Caki2 (cell line): ENCODE measurements at places on chromosomes 1 and 21. TPM values are rescaled to one million over a fixed set of nuclear protein-coding genes. Genes with fewer than 3 reads are reported as not detected.
A peak's percentile ranks its signal among the peaks of the same experiment; 100 is the strongest.

IFNLR1 gene
- total RNA-seq, result 0.17 and 4.1 TPM in 2 replicates

- no peak for DNase-seq
These were observed 96.2 kb downstream of the GALNT2 start for GRCh38 chr1:230163205-230163604.

RGSL1 gene
- total RNA-seq, result not detected in 2 replicates

DNA sequence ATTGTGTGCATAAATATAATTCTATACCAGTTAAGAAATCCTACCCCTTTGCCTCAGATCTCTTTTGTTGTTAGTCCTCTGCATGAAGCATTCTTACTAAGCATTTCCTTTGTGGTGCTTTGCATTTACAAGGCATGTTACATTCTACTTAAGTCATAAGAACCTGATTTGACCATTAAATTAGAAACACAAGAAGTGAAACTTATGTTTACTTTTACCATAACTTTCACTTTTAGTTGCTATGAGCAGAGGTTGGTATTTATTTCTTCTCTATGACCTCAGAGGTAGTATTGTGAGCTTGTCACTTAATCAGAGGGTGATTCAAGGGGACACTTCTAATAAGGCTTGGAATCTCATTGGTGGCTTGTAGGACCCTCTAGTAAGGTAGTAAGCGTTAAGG lies 9.0 kb downstream of the FAM20B start:
- DNase-seq, result peak; percentile 15

DNA sequence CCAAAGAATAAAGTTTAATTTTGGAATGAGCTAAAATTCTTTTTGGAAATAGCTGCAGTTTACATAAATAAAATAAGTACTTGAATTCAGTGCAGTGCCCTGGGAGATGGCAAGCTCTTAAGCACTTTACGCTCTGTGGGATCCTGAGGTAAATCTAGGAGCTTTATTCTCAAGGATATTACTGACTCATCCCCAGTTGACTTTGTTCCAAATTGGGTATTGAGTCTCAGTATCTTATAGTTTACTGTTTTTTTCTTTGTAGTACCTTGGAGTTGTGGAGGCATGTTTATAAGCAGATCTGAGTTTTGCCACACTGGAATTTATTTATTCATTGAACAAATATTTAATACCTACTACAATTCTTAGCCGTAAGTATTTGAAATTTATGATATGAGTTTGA lies 27.4 kb upstream of the HRNR start:
- DNase-seq, result no peak

TTC22 gene
- not detected in 2 replicates for total RNA-seq

DNA sequence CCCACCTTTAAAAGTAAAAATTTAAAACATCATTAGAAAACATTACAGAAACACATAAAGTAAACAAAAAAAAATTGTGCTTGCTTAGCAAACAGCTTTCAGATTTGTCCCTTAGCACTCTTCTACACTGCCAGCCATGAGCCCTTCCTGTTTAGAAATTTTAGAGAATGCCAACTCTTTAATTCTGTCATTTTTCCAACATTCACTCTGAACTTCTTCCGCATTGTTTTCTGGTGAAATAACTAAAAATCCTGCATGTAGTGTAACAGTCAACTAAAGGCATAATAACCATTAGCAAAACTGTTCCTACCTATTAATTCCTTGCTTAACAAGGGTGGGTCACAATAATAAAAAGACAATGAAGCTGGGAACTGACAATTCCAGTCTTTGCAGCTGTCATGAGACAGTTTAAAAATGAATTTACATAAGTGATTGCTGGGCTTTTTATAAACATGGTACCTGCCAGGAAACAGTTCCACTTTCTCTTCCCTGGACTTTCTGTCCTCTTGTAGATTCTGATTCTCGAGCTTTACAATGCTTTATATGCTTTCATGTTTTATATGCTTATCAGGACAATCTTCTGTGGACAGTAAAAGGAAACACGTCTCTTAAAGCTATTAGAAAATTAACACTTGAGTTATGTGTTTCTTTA lies 19.0 kb downstream of the GNG12 start:
- no peak for DNase-seq

SLC35A3 gene
- 12.4 and 13.4 TPM in 2 replicates for total RNA-seq

- no peak for DNase-seq
These were observed 7.2 kb upstream of the MMP23B start for GRCh38 chr1:1624443-1625403.

DNA sequence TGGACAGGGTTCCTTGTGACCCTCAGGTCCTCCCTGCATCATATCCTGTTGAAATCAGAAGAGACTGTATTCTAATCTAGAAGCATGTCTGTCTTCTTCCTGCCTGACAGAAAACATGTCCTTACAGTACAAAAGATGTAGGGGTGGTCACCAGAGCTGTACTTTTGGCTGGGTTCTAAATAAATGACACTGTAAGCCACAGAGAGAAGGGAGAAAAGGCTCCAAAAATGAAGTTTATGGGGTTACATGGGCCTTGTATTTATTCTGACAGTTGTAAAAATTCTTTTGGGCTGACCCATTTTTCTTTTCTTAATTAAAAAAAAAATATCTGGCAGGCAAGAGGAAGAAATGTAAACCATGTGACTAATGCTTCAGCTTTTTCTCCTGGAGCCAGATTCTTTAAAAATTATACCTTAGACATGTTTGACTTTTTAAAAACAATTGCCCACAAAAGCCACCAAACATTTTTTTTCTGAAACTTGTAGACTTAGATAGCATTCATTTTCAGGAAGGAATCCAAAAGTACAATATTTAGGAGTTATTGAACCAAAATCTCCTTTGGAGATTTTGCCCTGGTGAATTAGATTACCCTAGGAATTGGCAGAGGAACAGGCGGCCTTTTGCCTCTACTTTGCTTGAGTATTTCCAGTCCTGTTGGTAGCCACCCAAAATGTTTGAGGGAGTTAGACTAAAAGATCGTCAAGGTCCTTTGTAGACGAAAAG lies 17.1 kb downstream of the RGL1 start:
- DNase-seq, result no peak

DNA sequence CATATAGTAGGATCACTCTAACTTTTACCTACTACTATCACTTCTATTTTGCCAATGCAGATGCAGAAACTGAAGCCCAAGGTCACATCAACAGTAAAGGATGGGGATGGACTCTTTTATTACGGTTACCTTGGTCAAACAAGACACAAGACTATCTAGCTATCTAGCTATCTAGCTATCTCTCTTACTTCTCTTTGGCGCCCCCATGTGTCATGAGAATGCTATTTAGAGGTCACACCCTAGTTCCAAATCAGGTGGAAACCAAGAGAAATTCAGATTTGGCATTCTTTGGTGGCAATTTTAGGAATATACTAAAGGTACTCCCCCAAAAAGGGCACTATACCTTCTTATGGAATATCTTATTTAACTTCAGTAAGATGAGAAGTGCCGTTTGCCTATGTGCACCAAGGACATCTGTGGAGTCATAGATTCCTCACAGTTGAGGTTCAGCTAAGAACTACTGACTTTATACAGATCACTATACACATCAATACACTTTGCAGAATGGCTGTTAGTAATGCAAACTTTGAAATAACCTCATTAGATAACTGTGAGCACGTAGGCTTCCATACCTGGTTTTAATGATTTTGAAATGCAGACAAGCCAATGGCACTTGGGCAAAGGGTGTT lies 6.7 kb downstream of the ZNF648 start:
- DNase-seq, result peak; percentile 19

DNA sequence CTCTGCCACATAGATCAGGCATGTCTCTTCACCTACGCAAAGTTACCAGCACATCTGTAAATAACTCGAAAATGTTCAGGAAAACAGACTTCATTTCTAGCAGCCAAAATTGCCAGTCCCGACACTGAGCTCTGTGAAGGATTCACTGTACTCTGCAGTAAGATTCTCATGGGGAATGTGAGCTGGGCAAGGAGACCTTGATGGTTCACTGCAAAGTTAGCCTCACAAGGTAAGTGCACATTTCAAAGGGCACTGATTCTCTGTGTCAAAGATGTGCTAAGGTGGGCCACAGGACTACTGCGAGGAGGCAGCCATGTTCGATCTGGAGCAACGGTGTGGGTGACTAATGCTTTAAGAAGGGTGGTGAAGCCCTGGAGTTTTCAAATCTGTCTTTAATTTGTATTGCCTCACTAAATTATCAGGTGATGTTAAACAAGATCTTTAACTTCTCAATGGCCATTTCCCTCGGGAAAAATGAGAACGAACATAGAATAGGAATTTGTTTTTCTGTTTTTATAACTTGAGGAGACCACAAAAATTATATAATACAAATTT lies 25.2 kb downstream of the STPG1 start:
- no peak for DNase-seq

GRCh38 chr1:156571261-156571852 lies 1.0 kb downstream of the IQGAP3 start:
- DNase-seq, result peak; percentile 88

DNA sequence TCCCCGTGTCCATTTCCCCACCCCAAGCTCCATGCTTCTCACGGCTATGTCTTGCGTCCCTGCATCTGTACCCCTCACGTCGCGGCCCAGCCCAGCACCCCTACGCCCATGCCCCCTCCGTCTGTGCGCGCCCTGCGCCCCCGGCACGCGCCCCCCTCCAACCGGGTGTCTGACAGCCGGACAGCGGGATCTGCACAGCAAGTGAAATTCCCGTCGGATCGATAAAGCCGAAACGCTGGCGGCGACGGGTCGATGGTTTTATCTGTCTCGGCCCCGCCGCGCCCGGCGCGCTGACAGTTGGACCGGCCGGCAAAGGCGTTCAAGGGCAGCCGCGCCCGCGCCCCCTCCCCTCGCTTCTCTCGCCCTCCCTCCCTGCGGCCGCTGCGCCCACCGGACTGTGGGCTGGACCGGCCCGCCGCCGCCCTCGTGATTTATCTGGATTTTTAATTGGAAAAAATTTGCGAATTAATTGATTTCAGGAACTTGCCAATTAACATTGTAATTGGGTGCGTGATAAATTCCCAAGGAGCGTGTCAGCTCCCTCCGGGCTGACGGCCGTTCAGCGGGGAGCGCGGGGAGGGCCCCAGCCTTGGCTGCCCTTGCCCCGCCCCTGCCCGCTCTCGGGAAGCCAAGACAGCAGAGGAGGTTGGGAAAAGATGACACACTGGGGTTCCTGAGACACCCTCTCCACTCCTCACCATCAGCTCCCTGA lies 57.1 kb downstream of the TMEM53 start:
- DNase-seq, result no peak

CDA gene
- 0.95 TPM in 1 of 2 replicates, not detected in the other for total RNA-seq

S100A7 gene
- total RNA-seq, result not detected in 2 replicates

DNA sequence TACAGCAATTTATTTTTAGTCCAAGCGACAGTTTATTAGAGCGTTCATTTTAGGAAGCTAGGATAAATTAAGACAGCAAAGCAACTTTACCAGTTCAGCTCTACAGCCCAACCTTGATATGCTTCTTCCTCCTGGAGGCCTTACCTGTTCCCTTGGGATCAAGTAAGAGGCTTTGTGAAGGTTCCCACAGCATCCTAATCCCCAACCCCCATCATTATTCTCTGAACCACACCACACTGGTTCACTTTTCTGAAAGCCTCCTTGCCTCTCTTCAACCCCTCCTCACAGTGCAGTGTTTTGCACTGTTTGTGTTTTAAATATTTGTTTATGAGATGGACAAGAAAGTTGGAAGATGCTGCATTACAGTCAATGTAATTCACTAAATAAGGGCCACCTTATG lies 126.3 kb upstream of the CXADR start:
- no peak for DNase-seq

GRCh38 chr1:175818929-175819328 lies 75.5 kb upstream of the TNR start:
- DNase-seq, result no peak

CD46 gene
- 143 TPM in 2 replicates for total RNA-seq

GRCh38 chr1:205610901-205611466 lies 20.8 kb downstream of the ELK4 start:
- no peak for DNase-seq

KRTAP19-1 gene
- not detected in 2 replicates for total RNA-seq

- DNase-seq, result no peak
These were observed 46.7 kb upstream of the LBR start for GRCh38 chr1:225474439-225474985.

DNA sequence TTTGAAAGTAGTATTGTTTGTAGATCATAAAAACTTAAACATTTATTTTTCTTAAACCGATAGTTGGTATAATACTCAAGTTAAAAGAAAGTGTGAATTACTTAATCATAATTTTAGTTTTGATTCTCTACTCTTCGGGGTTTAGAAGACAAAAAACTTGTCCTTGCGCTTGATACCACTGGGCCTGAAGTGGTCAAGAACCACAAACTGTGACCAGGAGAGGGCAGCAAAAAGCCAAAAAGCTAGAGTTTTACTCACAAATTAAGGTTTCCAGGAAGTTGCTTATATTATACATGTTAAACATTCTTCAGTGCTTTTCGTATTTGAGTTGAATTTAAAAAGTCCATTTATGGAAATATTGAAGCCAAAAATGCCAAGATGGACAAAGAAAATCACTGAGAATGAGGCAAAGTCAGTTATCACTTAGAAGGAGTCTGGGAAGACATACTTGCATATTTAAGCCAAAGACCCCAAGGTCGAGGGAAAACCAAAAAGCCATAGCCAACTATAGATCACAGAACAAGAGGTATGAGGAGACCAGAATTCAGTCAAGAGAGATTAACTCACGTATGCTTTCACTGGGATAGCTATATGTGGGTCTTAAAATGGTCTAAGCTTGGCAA lies 34.2 kb downstream of the EFCAB7 start:
- peak; percentile 21 for DNase-seq

DNA sequence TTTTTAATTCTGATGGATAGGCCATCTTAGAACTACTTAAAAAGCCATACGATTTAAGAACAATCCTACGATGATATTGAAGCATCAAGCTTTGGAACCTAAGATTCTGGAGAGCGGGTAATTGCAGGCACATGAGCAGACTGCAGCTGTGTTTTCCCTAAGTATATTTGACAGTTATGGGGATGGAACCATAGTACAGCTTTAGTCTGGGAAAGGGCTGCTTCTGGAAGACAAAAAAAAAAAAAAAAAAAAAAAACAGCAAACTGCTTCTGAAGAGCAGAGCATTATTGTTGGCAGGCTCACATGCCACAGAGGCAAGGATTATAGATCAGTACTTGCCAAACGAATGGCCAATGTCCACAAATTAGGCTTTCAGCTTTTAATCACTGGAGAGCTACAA lies 1618.7 kb downstream of the AMY1C start:
- no peak for DNase-seq

- DNase-seq, result no peak
These were observed 17.2 kb downstream of the CC2D1B start for GRCh38 chr1:52348704-52349300.

FLG2 gene
- not detected in 2 replicates for total RNA-seq

RGS18 gene
- not detected in 2 replicates for total RNA-seq

GPR3 gene
- 1.7 TPM in 1 of 2 replicates, not detected in the other for total RNA-seq

GRCh38 chr1:110916669-110917306 lies 43.8 kb downstream of the CD53 start:
- DNase-seq, result peak; percentile 41

NPHS2 gene
- total RNA-seq, result not detected in 2 replicates

MYOG gene
- not detected in 2 replicates for total RNA-seq

ZSWIM5 gene
- 0.81 and 1.6 TPM in 2 replicates for total RNA-seq

ERICH3 gene
- total RNA-seq, result not detected in 2 replicates

DNA sequence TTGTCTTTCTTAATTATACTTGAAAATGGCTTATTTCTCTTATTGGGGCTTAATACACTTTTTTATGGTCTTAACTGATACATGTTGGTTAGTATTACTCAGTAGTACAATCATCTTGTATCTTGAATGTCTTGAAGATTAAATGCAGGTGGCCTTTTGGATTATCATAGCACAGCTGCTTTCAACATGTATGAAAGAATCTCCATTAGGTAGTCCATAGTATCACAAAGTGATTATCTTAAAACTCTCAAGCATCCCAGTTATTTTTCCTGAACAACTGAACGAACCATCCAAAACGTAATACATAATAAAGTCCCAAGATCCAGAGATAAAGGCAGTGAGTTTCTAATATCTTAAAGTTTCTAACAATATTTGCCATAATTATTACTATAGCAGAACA lies 51.7 kb upstream of the MYOCOS start:
- DNase-seq, result no peak

- no peak for DNase-seq
These were observed 142.9 kb upstream of the COL6A1 start for GRCh38 chr21:45838634-45839033.
